Fibroblast of skin of right quadriceps (primary cell): ENCODE measurements at places on chromosomes 3 and 15.

- DNase-seq = peak; percentile 92
Observed at GRCh38 chr3:110420158-110420641, 651.4 kb upstream of the NECTIN3 start.

- no peak for DNase-seq
Observed at GRCh38 chr3:112759681-112760080, 87.0 kb downstream of the CD200R1L start.

- no peak for DNase-seq
Observed at GRCh38 chr3:58693940-58694850, 27.6 kb upstream of the FAM3D start.

DNA sequence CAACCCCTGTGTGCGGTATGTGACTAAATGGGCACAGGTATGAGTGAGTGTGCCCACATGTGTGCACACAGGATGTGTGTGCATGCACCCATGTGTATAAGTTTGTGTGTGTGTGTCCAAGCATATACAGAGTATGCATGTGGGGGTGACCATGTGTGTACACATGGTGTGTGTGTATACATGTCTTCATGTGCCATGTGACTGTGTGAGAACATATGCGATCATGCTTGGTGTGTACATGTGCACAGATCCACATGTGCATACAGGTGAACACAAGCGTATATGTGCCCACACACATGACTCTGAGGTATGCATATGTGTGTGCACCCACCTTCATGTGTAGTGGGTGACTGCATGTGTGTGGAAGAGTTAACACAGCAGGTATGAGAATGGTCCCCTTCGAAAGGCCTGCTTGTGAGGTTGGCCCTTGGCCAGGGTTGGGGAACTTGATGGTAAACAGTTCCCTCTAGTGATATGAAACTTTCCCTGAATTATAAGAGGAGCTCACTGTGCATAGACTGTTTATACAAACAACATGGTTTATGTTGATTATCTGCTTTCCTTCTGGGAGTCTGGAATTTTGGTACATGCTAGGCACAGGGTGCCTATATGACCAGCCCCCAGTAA lies 10.3 kb downstream of the PFKFB4 start:
- DNase-seq = no peak

- no peak for DNase-seq
Observed at GRCh38 chr3:134059035-134059601, 29.4 kb upstream of the SLCO2A1 start.

DNA sequence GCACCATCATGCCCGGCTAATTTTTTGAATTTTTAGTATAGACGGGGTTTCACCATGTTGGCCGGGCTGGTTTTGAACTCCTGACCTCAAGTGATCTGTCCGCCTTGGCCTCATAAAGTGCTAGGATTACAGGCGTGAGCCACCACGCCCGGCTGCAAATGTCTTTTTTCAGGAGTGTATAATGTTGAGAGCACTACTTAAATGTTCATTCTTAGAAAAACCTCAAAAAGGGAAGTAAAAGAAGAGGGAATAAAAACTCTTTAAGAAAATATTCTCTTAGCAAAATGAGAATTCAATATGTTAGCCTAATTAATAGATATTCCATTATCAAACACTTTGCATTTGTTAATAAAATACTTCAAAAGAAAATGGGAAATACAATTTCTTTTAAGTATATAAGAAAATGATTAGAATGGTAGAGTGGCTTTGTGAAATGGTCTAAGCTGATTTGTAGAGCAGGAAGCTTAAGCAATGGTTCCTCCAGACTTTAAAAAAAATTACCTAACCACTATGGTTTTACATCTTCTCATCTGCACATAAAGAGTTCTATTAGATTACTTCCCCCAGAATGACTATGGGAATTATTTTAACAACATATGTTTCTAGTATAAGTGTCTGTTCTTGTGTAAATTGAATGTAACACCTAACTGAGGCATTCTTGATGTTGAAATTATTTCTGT lies 226.7 kb upstream of the ALCAM start:
- no peak for DNase-seq

- no peak for DNase-seq
Observed at GRCh38 chr3:58333206-58334012, 717 bp downstream of the PXK start.

- DNase-seq = peak; percentile 71
Observed at GRCh38 chr3:137032465-137033120, 74.8 kb downstream of the IL20RB start.

DNA sequence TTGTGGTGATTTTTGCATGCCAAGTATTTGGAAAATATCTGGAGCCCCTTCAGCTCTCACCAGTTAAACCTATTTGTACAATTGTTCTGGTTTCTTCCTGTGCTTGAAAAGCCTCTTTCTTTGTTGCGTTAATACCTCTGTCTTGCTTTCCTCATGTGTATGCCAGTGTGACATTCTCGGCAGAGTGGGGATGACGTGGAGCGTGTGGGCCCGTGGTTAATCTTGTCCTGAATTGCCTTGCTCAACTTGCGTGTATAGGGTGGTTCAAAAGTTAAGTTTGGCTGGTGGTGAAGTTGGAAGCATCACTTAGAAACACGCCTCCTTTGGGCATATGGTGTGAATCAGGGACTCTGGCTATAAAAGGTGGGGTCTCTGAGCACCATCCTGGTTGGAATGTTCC lies 67.1 kb downstream of the IGF1R start:
- no peak for DNase-seq

DNA sequence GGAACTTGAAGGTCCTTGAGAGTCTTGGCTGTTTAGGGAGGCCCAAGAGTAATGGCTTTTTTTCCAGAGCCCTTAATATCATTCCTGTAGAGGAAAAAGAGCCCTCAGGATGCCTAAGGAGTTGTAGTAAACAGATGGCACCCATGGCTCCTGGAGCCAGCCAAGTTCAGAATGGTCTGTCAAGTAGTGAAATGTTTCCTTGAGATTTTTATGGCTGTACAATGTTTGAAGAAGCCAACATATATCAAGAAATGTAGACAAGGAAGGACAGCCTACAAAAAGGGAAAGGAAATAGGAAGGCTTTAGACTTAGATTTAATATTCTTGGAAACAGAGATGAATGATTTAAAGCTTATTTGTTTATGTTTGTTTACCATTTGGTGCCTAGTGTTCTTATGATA lies 334.8 kb downstream of the SATB1 start:
- no peak for DNase-seq

DNA sequence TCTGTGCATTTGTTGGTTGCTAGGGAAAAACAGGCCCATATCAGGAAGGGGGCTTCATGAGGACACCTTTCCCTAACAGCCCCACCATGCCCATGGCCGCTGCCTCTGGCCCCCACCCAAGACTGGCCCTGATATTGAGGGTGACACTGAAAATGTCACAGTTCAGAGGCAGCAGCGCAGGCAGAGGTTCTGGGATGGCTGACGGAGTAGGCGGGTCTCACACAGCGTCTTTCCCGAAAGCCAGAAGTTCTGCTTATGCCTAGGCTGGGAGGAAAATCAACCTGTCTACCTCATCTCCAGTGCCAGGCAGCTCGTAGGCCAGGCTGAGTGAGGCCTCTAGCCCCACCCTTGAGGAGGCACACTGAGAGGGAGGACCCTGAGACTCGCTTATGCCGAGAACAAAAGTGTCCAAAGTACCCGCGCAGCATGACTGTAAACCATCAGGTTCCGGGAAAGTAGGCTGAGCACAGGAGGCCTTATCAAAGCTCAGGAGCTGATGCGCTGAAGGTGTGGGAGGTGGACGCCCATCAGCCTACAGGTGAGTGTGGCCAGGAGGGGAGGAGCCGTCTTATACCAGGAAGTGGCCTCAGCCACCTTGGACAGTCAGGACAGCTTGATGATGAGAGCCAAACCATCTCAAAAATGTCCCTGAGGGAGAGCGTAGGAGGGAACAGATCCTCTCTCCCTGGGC lies 27.5 kb downstream of the GRAMD2A start:
- no peak for DNase-seq

DNA sequence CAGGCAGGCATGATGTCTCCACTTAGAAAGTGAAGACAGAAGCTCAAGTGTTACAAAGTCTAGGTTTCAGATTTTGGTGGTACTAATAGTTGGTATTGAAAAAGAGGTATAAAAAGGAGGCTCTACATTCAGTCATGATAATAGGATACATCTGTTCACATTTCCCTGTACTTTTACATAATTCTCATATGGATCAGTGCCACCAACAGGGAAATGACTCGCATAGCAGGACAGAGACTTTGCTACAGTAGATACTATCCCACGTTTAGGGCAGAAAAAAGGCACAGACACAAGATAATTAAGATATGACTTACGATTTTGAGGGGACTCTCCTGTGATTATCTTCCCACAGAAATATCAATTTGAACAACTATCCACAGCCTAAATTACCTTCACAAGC lies 1062.9 kb upstream of the EPHA6 start:
- DNase-seq = peak; percentile 15

DNA sequence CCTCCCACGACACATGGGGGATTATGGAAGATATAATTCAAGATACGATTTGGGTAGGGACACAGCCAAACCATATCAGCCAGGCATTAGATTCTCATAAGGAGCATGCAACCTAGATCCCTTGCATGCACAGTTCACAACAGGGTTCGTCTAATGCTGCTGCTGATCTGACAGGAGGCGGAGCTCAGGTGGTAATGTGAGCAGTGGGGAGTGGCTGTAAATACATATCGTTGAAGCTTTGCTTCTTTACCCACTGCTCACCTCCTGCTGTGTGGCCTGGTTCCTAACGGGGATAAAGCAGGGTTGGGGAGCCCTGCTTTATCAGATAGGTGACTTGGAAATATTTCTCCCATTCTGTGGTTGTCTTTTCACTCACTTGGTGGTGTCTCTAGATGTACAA lies 14.8 kb downstream of the DOCK3 start:
- DNase-seq = no peak

- no peak for DNase-seq
Observed at GRCh38 chr3:194100856-194101390, 35.0 kb upstream of the HES1 start.

- DNase-seq = peak; percentile 45
Observed at GRCh38 chr3:130480736-130481135, 36.2 kb upstream of the COL6A6 start.

- no peak for DNase-seq
Observed at GRCh38 chr3:137761563-137762503, 2.3 kb upstream of the SOX14 start.

DNA sequence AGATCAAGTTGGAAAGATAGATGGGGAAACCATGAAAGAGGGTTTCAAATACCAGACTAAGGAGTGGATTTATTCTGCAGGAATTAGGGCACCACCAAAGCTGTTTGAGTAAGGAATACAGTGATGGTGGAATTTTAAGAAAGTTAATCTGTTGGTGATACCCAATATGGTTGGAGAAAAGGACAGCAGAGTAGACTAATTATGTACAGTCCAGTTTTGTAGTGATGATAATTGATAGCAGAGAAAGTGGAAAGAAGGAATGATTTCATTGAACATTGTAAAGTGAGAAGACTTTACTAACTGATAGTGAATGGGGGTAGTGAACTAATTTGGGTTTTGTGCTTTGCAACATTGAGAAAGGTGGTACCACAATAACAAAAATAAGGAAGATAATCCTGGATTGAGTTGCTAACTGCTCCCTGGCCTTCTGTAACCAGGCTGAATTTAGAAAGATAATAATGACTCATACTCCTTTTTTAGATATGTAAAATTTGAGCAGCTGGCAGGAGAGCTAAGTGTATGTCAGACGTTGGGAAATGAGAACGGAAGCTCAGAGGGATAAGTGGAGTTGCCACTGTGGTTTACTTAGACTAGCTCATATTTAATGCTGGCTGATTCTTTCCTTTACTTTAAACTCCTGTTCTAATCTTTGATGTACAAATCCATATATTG lies 16.9 kb downstream of the TCAIM start:
- peak; percentile 72 for DNase-seq

- DNase-seq = peak; percentile 35
Observed at GRCh38 chr15:61092361-61093157, 136.5 kb downstream of the RORA start.

- DNase-seq = peak; percentile 70
Observed at GRCh38 chr3:108153451-108153981, 62.7 kb upstream of the CD47 start.

DNA sequence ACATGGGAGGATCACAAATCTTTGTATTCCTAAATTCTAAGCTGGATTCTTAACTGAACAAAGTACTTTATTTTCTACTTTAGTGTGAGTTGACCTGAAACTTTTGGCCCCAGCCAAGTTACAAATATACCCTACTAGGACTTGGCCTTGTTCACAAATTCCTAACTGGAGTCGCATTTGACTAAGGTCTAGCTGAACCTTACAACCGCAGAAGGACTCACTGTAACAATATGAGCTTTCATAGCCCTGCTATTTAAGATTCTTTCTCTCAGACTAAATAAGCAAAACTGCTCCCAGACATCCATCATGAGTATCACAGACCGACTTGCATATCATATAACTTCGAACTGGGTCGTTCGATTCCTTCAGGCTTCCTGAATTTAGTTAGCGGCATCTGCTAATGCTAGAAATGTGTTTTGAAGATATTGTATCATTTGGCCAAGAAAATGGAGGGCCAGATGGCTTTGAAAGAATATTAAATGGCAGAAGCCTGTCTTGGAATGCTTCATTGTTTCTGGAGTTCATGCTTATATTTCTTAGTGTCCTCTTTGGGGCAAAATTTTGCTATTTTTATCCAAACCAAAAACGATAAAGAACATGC lies 28.4 kb upstream of the ADAMTS9 start:
- no peak for DNase-seq

GRCh38 chr3:176274161-176274560 lies 923.1 kb downstream of the TBL1XR1 start:
- DNase-seq = no peak
